IPS-NIHi11 (cell line): ENCODE measurements at places on chromosomes 2 and 18.

GRCh38 chr2:173048897-173049661 lies 26.6 kb upstream of the MAP3K20 start:
- no peak for DNase-seq

GRCh38 chr18:35371412-35372195 lies 5.5 kb downstream of the ZNF396 start:
- no peak for DNase-seq

DNA sequence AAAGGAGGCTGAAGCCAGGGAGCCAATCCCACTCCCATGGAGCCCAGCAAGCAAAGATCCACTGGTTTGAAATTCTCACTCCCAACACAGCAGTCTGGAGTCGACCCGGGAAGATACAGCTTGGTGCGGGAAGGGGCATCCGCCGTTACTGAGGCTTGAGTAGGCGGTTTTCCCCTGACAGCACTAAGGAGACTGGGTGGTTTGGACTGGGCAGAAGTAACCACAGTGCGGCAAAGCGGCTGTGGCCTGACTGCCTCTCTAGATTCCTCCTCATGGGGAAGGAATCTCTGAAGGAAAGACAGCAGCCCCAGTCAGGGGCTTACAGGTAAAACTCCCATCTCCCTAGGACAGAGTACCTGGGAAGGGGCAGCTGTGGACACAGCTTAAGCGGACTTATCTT lies 261.6 kb upstream of the KYNU start:
- no peak for DNase-seq

GRCh38 chr18:3478262-3478978 lies 28.4 kb downstream of the TGIF1 start:
- DNase-seq = no peak

DNA sequence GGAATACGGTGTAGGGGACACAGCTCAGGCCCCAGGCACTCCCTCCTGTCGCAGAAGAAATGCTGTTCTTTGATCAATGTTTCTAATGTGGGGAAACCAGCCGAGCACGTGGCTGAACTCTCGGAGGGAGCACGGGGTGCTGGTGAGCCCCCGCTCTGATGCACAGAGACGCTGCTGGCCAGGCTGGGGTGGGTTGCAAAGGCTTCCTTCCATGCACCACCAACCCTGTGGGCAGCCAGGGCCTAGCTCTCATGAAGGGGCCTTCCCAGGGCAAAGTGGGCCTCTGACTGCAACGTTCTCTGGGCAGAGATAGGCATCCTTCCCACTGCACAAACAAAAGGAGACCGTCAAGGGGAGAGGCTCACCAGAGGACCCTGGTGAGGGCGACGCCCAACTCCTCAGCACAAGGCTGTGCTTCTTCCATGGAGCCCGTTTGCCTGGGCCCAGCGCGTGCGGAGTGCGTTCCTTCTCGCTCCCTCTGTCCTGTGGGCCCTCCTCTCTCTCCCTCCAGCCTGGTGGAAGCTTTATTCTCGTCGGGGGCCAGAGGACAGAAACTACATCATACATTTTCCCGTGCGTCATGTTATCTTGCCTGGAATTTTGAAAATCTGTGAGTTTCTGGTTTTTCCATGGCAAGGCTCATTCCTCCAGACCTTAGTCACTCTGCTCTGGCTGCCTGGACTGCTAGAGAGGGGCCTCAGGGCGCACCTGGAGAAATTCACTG lies 61.1 kb upstream of the SP3 start:
- no peak for DNase-seq

GRCh38 chr2:43251171-43251731 lies 24.8 kb upstream of the ZFP36L2 start:
- peak; percentile 49 for DNase-seq
